ENCODE measurements at places on chromosomes 16 and 17.

DNA sequence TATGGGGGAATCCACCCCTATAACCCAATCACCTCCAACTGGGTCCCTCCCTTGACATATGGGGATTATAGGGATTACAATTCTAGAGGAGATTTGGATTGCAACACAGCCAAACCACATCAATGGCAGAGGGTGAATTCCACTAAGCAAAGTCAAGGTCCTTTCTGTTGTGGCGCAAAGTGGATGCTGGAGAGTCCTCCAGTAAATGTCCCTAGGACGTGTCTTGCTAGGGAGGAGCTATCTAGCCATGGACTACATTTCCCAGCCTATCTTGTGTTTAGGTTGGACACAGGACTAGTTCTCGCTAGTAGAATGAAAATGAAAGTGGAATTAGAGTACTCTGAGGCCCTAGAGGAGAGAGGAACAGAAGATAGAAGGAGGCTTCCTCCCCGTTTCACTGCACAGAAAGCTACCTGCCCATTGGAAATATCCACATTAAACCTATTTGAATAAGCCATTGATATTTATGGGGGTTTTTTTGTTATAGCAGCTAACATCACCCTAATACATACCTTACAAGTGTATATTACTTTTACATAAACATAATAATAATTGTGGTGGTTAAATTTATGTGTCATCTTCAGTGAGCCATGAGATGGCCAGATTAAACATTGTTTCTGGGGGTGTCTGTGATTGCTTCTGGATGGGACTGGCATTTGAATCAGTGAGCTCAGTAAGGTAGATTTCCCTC lies 56.7 kb upstream of the ERCC4 start:
- DNase-seq = no peak

DNA sequence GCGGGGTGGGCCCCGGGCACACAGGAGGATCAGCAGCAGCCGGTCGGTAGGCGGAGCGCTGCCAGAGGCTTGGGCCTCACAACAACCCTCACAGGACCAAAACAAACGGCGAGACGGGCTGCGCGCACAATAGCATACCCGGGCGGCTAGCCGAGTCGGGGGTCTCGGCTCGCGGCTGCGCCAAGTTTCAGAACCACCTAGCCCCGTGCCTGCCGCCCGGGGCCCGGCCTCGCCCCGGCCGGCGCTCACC lies 732 bp downstream of the ULK2 start:
- no peak for DNase-seq

- no peak for DNase-seq
Observed at GRCh38 chr16:11696266-11697012, 28.2 kb downstream of the SNN start.

DNA sequence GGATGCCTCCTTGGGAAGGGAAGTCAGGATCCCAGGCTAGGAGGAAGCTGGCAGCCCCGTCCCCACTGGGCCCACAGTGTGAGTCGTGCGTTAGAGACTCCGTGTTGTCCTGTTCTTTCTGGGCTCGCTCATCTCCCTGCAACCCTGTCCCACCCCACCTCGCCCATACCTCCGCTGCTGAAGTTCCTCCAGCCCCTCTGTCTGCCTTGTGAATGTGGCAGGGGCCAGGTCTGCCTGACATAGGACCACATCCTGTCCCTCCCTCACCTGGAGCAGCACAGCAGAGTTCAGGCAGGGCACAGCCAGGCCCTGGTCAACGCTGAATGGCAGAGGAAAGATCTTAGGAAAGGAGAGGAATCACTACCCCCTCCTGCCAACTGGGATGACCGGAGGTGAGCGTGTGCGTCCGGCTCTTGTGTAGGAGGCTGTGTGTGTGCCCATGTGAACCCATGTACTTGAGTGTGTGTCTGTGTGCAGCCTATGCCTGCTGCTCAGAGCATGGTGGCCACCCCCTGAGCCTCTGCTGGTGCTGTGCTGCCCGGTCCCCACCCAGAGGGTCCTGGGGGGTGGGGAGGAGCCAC lies 12.8 kb downstream of the KCNJ18 start:
- no peak for DNase-seq

DNA sequence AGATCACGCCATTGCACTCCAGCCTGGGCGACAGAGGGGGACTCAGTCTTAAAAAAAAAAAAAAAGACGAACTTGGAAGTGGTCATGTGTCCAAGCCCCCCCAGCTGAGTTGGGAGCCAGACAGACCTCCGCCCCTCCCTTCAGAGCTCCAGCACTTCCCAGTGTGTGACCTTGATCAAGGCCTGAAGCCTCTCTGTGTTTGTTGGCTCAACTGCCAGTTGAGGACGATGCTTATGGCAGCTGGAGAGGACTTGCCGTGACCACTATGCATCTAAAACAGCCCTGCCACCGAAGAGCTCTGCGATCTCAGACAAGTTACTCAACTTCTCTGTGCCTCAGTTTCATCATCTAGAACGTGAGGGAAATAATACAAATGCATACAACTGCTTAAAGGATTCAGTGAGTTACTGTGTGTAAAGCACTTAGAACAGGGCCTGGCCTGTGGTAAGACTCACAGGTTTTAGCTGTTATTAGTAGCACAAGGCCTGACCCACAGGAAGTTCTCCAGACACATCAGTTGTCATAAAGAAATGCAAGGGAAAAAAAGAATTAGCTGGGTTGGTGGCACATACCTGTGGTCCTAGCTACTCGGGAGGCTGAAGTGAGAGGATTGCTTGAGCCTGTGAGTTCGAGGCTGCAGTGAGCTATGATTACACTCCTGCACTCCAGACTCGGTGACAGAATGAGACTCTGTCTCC lies 7.0 kb upstream of the IL27 start:
- DNase-seq = no peak

DNA sequence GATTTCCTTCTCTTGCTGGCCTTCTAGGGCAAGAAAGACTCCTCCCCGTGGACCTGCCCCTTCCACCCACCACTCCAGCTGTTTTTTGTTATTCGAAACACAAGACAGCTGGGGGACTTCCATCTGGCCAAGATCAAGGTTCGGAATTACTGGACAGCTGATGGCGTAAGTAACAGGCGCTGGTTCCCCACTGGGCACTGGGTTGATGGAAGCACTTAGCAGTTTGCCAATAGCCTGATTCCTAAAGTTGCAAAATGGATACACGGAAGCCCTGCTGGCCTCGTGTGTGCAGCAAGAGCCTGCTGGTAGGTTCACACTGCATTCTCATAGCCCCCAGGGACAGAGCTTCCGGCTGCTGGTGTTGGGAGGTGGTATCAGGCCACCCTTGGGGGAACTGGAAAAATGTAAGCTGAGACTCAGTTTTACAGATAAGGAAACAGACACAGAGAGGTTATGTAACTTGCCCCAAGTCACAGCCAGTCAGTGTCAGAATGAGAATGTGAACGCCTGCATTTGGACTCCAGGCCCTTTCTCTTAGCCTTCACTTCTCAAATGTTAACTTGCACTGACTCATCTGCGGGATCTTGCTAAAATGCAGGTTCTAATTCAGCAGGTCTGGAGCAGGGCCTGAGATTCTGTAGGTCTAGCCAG lies 171.7 kb downstream of the KATNIP start:
- no peak for DNase-seq

DNA sequence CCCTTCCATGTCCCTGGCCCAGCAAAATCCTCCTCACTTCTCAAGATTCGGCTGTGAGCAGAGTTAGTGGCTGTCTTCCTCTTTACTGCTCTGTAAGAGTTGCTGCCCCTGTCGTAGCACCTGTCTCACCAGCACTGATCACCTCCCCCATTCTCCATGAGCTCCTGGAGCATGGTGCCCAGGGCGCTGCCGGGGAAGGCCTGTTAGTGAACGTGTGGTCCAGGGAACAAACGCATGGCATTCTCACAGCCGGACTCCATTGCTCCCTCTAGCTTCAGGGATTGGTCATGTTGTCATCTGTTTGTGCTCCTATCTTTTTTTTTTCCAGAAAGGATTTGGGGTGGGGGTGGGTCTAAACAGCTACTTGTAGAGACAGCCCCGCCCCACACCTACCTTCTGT lies 141.2 kb downstream of the CMIP start:
- DNase-seq = no peak

DNA sequence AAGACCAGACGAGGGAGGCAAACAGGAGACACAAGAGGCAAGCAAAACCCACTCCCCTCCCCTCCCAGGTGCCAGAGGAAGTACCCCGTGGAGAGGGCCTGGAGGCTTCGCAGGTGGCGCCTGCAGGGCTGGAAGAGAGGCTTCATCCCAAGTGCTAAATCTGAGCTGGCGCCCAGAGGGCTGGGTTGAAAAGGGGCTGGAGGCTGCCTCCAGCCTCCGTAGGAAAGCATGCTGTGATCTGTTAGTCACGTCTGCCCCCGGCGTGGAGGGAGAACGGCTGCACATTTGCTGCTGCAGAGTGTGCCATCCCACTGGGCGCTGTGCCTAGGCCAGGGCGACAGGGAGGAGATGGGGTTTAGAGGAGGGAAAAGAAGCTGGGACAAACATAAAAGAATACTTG lies 16.9 kb downstream of the RPH3AL start:
- no peak for DNase-seq

GRCh38 chr16:87653234-87653633 lies 50.9 kb downstream of the JPH3 start:
- DNase-seq = no peak

- DNase-seq = peak; percentile 82
Observed at GRCh38 chr16:67884684-67885083, at the start of gene NRN1L. Gene NRN1L, plus strand, starts transcription at chr16:67884885. Its CDS starts 19 bp downstream, at chr16:67884904.

DNA sequence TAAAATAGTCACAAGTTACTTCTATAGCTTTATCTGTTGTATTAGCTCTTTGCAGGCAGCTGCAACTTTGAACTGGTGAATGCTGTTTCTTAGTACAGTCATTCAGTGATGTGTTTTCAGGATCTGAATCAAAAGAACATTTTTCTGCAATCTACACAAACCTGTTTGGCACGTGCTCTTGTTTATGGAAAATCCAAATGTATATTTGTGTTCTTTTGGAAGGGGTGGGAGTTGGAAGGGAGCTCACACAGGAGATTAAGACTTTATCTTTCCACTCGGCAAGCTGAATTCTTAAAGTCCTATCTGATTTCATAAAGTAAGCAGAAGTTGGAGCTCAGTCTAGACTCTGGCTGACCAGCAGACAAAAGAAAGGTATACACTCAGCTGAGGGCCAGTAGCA lies 300.2 kb downstream of the MAP2K6 start:
- DNase-seq = no peak

DNA sequence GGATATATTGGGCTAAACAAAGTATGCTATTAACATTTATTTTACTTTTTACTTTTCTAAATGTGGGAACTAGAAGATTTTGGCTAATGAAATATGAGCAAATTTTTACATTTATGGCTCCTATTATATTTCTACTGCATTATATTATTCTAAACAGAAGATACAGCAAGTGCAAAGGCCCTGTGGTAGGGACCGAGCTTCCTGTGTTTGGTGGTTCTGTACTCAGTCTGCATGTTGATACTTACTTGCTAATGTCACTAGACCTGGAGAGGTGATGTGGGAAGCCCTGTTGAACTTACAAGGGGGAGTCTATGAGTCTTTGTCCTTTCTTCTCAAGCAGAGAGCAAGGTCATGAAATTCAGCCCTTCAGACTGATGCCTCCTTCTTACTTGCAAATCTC lies 10.0 kb upstream of the IRX3 start:
- DNase-seq = no peak

GRCh38 chr17:7029659-7030058 lies 6.2 kb upstream of the SLC16A13 start:
- DNase-seq = no peak

GRCh38 chr17:77933777-77934398 lies 24.6 kb upstream of the TNRC6C start:
- DNase-seq = no peak

- DNase-seq = no peak
Observed at GRCh38 chr17:49910094-49910857, 58.7 kb upstream of the DLX4 start.

DNA sequence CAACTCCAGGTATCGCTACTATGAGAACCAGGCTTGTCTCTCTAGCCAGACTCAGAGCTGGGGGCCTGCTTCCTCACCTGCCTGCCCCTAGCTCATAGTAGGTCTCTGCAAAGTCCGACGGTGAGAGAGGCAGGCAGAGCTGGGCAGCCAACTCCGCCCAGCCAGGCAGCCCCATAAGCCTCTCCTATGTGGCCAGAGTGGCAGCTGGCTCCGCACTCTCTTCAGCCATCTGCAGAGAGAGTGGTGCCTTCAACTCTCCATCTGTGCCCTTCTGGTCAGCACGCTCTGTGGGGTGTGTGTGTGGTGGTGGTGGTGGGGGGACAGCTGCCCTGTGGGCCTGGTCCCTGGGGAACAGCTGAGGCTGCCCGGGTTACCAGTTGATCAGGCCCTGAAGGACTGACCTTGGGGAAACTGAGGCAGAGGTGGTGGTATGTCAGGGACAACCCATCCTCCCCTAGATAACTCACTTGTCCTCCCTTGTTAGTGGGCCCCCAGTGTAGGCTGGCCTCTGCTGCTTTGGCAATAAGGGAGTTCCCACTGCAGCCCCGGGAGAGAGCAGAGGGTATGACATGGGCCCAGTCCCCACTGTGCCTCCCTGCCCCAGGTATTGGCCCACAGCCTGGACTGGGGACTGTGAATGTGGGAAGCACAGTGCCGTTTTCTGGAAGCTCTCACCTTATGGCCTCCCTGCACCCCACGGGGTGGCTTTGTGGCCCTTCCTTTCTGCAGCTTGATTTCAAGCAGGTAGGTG lies 1.8 kb upstream of the ADGRG1 start:
- no peak for DNase-seq

DNA sequence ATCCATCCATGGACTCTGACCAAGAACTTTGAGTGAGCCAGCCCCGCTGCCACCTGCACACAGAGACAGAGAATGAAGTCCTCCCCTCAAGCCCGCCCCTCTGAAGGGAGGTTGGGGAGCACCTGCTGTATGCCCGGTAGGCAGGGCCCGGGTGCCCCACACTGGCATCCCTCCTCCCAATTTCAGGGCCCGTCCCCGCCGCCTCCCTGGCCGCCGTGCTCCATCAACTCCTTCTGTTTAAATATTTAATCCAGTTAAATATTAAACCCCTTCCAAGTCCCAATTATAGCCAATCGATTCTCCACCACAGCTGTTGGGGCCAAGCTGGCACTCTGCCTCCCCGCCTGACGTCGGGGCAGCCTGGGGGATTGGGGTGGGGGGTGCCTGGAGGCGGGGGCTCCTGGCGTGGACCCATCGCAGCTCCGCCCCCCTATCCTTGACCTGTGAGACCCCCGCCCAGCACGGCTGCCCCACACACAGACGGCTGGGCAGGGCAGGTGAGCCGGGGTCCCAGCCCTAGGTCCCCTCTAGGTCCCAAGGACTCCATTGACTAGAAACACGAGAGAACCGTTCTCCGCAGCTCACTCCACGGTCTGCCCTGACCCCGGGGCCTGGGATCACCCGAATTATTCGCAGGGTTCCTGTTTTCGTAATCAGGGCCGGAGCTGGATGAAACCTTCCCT lies 18.0 kb upstream of the CACNA1H start:
- no peak for DNase-seq

DNA sequence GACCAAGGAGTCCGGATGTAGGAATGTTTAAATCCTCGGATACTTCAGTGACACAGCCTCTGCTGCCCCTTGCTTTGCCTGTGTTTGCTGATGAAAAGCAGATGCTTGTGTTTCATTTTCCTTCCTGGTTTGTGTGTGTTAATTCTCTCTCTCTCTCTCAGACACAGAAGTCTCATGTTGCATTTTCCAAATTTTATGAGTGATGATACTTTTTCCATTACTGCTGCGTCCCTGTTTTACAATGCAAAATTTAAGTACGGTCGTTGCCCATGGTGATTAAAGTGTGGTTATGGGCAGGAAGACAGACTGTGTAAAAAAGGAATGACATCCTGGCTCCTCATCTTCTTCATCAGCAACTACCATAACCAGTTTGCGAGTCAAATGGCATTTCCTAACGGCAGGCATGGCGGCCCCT lies 5.7 kb downstream of the RMI2 start:
- DNase-seq = no peak

GRCh38 chr17:2029911-2030778 lies at the start of gene DPH1:
Gene DPH1, plus strand, starts transcription at chr17:2030153. Its CDS starts 17 bp downstream, at chr17:2030170.
- peak; percentile 82 for DNase-seq

- peak; percentile 21 for DNase-seq
Observed at GRCh38 chr17:38735161-38735997, 5.2 kb downstream of the CISD3 start.
